ENCODE measurements at places on chromosomes 1 and 21.

DNA sequence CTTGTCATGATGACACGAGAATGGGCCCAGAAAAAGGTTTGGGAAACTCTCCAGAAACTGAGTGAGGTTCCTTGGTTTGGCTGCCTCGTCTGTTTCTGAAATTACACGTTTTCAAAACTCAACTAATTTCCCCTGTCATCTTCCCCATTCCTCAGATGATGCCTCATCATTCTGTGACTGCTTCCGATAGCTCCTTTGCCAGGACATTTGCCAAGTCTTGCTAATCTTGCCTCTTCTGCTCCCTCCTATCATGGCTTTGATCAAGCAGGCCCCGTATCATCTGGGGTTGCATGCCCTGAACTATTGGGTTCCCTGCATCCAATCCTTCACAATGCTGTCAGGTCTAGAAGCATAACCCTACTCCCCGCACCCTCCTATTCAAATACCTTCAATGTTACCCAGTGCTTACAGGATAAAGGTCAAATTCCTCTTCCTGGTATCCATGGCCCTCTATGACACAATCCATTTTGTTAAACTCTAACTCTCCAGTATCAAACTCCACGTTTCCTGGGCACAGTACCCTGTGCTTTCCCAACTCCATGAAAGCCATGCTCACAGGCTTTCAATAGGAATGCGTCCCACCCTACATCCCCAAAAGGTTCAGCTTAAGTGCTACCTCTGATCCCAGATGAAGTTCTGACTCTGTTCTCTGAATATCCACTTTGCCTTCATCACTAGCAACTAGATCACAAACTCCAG is 22.2 kb upstream of the TMEM200B start:
- DNase-seq, result no peak

- no peak for DNase-seq
Measured at GRCh38 chr1:228964178-228965089, 229.2 kb downstream of the RHOU start.

DNA sequence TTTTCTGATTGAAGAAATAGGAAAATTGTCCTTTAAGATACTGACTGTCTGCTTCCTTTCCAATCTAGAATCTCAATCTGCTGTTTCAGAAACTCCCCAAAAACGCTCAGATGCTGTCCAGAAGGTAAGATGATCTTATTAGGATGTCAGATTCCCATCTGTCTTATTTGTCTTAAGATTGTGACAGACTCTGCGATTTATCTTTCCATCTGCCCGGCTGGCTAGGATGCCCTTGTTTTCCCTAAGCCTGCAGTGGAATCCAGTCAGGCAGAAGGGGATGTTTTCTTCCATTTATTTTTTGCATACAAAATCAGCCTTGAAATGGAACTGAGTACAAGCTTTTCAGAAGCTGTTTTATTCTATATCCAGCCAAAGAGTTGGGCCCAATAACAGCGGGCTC is 96.5 kb downstream of the FMN2 start:
- no peak for DNase-seq

- no peak for DNase-seq
Measured at GRCh38 chr1:102970496-102971078, 137.7 kb downstream of the COL11A1 start.

GRCh38 chr1:74266001-74266400 is 30.8 kb downstream of the TNNI3K start:
- DNase-seq, result no peak
